ENCODE measurements at places on chromosomes 5 and 9.

- peak; percentile 27 for DNase-seq
Measured at GRCh38 chr5:67353500-67354450, 157.2 kb upstream of the CD180 start.

- DNase-seq: no peak
Measured at GRCh38 chr9:136276716-136277115, 27.2 kb downstream of the CCDC187 start.

- no peak for DNase-seq
Measured at GRCh38 chr9:91764661-91765060, 185.4 kb downstream of the ROR2 start.

GRCh38 chr9:27977931-27978330 is 404.6 kb upstream of the C9orf72 start:
- no peak for DNase-seq

DNA sequence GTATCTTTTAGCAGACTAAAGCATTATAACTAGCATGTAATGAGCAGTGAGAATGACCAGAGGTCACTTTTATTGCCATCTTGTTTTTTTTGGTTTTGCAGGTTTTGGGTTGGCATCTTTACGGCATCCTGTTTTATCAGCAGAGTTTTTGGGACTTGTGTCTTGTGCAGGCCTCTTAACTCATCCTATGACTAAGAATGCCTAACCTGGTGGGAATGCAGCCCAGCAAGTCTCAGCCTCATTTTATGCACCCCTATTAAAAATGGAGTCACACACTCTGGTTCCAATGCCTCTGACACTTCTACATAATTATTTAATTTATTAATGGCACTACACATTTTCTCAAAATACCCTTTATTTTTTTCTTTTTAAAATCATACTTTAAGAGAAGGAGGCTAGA is 726.5 kb upstream of the RIOK2 start:
- DNase-seq: no peak

DNA sequence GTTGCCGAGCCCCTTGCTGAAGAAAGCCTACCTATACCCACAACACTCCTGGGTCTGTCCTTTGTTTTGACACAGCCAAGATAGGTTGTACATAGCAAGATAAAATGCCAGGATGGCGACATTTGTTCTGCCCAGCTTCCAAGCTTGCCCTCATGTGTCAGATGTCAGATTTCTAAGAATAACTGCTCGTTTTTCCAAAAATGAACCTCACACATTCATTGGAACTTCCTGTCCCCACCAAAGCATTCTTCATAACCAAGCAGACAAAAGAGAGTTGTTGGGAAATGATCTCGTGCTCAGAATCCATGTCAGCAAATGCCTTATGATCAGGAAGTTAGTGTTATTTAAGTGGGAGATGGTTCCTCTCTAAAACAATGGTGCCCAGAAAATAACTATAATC is 210.1 kb downstream of the ZNF608 start:
- no peak for DNase-seq

- no peak for DNase-seq
Measured at GRCh38 chr5:155049569-155050383, 36.2 kb downstream of the KIF4B start.

GRCh38 chr5:158976035-158976434 is 123.7 kb downstream of the EBF1 start:
- peak; percentile 63 for DNase-seq

GRCh38 chr5:157166214-157167213 is at the start of gene GARIN3:
Gene GARIN3 (minus strand): TSS chr5:157166264. CDS start chr5:157166168, 96 bp downstream.
- no peak for DNase-seq

DNA sequence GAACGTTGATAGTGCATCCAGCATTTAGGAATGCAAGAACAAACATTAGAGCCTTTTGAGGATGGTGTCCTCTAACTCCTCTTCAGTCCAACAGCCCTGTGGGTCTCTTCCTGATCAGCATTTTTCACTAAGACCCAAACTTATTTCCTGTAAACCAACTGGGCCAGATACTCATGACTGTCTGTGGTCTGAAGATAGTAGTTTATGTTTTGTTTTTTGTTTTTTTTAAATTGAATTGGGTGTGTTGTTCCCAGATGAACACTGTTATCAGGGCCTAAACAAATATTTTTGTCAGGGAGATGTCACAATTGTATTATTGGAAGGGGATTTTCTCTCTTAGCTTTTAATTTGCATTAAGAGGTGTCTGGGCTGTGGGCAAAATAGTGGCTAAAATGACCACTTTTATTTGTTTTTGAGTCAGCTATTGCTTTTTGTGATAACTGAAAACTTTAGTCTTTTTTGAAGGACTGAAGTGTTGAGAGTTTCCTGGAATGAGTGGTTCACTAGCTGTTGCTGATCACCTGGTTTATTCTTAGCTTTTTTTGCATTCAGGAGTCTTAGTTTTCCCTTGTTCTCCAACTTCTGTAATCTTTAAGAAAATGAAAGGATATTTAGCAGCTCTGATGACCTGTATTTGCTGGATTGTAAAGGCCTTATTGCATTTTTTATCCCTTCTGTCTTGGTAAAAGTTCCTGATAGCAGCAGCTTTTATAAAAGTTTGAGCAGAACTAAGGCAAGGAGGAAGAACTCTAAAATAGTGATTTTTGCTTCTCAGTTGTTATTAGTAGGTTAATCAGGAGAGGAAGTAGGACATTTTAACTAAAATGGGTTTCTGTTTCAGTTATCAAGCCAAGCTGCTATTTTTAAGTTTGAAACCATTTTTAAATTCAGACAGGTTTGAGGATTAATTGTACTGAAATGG is 5.5 kb downstream of the MAN2A1 start:
- DNase-seq: no peak

GRCh38 chr9:20940447-20941173 is 90.8 kb downstream of the HACD4 start:
- no peak for DNase-seq

DNA sequence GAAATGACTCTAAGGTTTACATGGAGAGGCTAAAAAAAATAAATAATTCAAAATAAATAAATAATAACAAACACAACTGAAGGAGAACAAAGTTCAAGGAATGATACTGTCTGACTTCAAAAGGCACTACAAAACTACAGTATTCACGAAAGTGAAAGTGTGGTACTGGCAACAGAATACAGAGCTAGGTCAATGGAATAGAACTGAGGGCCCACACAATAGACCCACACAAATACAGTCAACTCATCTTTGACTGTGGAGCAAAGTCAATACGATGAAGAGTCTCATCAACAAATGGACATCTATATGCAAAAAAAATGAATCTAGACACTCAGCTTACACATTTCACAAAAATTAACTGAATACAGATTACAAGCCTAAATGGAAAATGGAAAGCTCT is 75.3 kb downstream of the FBXW11 start:
- DNase-seq: no peak

- DNase-seq: no peak
Measured at GRCh38 chr5:160772854-160773253, 79.2 kb downstream of the ATP10B start.

GRCh38 chr5:95993266-95993665 is 31.6 kb upstream of the ELL2 start:
- no peak for DNase-seq

DNA sequence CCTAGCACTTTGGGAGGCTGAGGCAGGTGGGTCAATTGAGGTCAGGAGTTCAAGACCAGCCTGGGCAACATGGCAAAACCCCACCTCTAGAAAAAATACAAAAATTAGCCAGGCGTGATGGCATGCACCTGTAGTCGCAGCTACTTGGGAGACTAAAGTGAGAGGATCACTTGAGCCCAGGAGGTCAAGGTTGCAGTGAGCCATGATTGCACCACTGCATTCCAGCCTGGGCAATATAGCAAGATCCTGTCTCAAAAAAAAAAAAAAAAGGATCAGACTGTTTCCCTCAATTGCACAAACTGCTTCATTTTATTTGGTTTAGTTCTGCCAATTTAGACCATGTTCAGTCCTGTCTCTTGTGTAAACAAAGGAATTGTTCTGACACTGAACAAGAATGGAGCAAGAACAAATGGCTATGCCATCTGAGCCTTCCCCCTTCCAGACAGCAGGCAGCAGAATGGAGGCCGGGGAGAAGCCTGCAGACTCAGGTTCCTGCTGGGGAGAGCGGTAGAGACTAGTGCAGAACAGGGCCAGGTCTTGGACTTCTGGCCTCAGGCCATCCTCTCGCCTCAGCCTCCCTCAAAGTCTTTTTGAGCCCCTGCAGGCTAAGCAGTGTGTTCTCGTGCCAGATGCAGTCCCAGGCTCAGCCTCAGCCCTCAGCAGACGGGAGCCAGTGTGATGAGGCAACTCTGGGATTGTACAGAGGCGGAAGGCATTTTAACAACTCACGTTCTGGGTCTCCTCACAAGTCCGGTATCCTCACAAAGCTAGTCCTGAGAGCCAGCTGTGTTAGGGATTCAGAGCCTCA is 18.2 kb downstream of the HNRNPH1 start:
- DNase-seq: no peak

DNA sequence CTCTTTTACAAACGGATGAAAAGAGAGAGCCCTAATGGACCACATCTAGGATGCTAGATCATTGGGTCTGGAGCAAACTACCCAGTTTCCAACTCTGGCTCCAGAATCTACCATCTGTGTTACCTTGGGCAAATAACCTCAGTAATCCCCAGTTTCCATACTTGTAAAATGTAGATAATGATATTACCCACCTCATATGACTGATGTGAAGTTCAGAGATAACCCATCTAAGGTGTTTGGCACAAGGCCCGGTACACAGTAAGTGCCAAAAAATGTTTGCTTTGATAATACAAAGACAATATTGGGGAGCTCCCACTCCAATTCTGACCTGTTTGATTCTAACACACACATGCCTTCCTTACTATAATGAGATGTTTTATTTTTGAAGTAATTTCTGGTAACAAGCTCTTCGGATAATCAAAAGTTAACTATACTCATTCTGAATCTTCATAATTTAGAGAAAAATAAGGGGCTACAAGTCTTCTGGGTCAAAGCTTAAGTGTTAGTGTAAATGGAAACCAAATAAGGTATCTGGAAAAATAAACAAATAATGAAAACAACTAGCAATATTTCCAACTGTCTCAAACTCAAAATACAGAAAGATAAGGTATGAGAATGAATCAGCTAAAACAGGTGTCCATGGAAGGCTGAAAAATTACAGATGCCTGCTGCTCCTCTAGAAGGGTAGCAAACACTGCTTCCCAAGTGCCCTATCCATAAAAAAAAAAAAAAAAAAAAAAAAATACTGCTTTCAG is 30.4 kb downstream of the ELL2 start:
- DNase-seq: no peak

DNA sequence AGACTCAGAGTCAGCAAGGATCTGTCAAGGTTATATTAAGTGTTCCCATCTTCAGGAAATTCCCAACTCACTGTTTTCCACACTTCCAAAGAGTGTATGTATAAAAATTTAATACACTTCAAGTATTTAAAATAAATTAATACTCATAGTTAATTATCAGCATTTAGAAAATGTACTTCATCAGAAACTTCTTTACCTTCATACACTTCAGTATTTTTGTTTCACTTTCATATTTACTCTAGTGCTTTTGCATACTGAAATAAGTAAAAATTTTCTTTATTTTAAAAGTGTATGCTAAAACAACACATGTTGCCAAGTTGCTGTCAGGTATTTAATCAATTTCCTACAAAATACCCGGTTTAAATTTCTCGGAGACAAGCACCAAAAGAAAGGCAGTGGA is 16.5 kb downstream of the RICTOR start:
- no peak for DNase-seq

GRCh38 chr9:119368681-119369581 is at the start of gene BRINP1:
Gene BRINP1 (minus strand): TSS chr9:119369435. CDS start chr9:119313355, 56,080 bp downstream.
- DNase-seq: no peak

GRCh38 chr9:76458903-76459693 is at the start of gene GCNT1:
Gene GCNT1 (plus strand): TSS chr9:76459182. CDS start chr9:76502382, 43,200 bp downstream.
- peak; percentile 25 for DNase-seq

DNA sequence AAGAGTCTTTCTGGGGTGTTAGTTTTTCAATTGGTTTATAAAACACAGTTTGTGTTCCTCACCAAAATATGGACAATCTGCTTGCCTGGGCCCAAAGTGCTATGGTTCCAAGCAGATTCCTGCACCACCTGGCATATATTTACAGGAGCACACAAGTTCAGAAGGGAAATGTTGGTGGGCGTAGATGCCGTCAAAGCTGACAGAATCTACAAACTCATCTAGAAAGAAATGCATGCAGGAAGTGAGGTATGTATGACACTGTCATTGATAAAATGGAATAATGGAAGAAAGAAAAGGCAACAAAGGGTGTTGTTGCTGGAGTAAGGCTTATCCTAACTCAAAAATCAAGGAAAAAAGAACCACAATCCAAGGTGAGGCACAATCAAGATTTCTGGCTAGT is 225.8 kb downstream of the MLLT3 start:
- no peak for DNase-seq

- DNase-seq: no peak
Measured at GRCh38 chr5:30768056-30768690, 425.3 kb upstream of the CDH6 start.

- DNase-seq: no peak
Measured at GRCh38 chr9:37812773-37813379, 12.3 kb downstream of the DCAF10 start.

- no peak for DNase-seq
Measured at GRCh38 chr5:60576425-60576824, 123.5 kb downstream of the DEPDC1B start.

GRCh38 chr9:93827545-93828330 is 127.4 kb downstream of the BARX1 start:
- peak; percentile 1 for DNase-seq

DNA sequence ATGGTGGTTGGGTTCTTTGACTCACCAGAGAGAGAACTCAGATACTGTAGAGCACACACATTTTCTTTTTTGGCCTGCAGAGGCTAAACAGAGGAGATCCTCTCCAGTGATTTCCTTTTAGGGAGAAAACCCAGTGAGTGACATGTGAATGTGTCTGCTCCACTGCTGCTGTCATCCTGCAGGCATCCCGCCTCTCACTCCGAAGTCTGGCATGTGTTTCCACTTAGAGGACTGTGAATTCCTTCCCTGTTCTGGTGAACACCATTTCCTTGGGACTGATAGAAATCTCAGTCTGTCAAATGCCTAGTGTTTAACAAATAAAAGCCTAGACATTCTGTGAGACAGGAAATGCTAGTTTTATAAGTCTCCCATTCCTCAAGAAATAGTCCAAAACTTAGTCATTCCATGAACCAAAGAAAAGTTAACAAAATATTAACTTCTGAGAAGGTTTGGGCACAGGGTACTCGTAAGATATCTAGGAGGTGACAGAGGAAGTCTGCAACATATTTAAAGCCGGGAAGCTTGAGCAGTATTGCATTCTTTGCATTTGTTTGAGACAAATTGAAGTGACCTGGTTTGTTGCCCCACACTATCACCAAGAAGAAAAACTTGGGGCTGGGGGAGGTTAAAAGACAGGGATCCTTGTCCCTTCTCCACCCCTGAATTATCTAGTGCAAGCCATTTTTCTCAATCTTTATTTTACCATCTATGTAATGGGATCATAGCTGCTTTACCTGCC is 74.9 kb upstream of the NIPAL4 start:
- DNase-seq: peak; percentile 97

All from skeletal muscle cell (primary cell).